Amniotic epithelial cell (primary cell): ENCODE measurements at places on chromosomes 3 and 15.
A peak's percentile ranks its signal among the peaks of the same experiment; 100 is the strongest.

GRCh38 chr3:196942915-196943277, 568 bp upstream of the NCBP2 start:
- peak; percentile 18 for DNase-seq

- peak; percentile 23 for DNase-seq
Measured at GRCh38 chr3:15241341-15241740, 35.3 kb downstream of the CAPN7 start.

DNA sequence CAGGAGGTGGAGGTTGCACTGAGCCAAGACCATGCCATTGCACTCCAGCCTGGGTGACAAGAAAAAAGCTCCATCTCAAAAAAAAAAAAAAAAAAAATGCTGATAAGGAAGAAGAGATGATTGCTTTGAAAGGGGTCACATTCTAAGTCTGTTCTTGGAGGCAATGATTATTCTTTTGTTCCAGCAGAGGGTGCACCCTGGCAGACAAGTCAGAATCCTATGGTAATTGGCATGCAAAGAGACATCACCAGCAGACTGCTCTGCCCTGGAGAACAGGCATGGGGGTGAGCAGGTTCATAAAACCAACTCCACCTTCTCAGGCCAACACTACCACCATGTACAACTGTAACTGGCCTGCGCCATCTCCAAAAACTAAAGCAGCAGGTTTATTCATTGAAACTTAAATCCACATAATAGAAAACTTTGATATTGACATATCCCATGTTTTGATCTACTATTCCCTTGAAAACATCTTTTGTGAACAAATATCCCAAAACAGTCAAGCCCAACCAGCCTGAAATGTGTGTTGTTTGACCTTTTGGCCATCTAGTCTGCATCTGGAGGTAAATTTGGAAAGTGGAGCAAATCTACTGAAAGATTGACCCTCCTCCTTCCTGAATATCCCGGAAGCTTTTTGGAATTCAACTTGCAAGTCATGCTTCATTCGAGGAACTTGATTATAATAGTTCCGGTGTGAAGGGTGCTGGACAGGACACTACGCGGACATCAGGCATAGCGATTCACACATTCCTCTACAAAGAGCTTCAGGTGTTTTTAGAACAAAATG, 100.3 kb downstream of the MECOM start:
- no peak for DNase-seq

- DNase-seq, result no peak
Measured at GRCh38 chr3:15453991-15454625, 26.7 kb downstream of the EAF1 start.

DNA sequence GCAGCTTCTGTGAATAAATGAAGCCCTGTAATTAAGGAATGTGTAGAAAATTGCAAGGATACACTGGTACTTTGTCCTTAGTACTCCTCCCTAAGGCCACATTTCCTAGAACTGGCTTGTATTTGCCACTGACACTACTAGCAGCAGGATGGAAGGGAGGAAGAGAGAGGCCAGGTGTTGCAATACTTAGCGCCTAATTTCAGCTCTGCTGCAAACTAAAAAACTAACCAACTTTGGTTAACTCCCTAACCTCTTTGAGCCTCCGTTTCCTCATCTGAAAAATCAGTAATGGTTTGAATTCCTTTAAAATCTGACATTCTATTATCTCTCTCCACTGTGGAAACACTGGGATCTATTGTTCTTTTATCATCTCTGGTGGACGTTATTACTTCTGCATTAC, 257.0 kb downstream of the SV2B start:
- no peak for DNase-seq

- no peak for DNase-seq
Measured at GRCh38 chr15:74788683-74789151, 6.8 kb downstream of the CSK start.

GRCh38 chr15:22861161-22861560, 22.7 kb downstream of the NIPA2 start:
- no peak for DNase-seq

GRCh38 chr3:143716731-143717130, 131.5 kb downstream of the SLC9A9 start:
- DNase-seq, result peak; percentile 46

DNA sequence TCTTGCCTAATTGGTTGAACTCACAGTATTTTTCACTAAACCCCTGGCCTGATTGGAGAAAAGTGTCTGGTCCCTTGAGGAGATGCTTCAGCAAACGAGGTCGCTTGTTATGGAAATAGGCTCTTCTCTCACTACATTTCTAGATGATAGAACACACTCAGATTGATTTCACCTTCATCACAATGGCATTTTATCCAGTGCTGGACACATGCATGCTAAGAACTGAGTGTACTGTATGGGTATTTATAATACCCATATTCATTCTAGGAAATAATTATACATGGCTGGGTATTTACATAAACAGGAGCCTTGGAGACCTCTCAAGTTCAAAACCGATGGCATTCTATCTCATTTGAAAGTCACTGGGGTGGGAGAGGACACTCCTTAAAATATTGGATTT, 444.9 kb downstream of the LPP start:
- DNase-seq, result no peak

GRCh38 chr15:69414701-69415167, 585 bp downstream of the KIF23 start:
- peak; percentile 89 for DNase-seq

DNA sequence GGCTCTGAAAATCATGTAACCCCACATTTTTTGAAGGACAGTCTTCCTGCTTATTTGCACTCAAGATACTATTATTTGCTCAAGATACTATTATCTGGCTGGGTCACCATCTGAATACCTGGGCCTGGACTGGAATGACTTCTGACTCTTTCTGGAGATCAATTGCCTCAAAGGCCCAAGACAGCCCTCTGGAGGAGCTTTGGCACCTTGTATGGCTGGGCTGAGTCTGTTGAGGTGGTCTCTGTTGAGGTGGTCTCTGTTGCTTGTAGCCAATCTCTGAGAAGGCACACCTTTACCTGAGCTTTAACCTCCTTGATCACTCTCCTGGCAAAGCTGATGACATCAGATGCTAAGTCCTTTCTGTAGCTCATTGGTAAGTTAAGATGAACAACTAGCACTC, 33.0 kb downstream of the SPATA12 start:
- DNase-seq, result no peak

DNA sequence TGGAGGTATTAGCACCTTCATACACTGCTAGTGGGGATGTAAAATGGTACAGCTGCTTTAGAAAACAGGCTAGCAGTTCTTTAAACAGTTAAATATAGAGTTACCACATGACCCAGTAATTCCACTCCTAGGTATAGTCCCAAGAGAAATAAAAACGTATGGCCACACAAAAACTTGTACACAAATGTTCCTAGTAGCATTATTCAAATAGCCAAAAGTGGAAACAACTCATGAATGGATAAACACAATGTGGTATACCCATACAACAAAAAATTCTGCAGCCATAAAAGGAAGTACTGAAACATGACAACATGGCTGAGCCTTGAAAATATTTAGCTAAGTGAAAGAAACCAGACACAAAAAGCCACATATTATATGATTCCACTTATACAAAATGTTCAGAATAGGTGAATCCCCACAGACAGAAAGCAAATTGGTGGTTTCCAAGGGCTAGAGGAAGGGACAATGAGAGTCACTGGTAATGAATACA, 40.8 kb upstream of the KLF13 start:
- DNase-seq, result no peak

DNA sequence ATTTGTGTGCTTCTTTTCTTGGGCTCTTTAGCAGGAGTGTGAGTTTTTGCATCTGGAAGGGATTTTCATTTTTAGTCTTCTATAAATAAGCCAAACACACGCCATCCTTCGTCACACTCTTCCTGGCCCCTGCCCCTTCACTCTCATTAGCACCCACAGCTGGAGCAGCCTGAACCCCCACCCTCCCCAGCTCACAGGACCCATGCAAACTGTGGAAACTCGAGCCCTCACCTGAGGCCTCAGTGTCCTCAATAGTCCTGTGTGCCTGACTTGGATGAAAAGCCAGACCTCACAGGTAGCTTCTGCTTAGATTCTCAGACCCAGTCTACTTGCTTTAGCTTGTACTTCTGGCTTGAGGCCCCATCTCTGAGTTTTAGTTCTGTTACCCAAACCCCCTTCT, 167.9 kb downstream of the MTHFS start:
- no peak for DNase-seq

- no peak for DNase-seq
Measured at GRCh38 chr3:32146746-32147211, 40.4 kb downstream of the GPD1L start.

DNA sequence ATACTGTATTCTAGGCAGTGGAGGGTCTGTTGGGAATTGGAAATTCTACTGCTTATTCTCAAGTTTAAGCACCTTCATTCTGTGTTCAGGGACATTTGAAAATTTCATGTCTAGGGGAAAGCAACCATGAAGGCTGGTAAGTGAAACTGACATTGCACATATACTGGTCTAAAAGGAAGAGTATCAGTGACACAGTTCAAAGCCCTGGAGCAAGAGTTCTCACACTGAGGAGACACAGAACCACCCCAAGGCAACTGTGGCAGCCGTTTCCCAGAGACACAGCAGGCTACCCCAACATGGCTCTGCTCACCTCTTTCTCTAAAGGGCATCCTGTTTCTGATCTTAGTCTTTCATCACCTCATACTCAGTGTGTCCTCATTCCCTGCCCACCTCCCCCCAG, 67.5 kb downstream of the KCNMB2 start:
- DNase-seq, result no peak

DNA sequence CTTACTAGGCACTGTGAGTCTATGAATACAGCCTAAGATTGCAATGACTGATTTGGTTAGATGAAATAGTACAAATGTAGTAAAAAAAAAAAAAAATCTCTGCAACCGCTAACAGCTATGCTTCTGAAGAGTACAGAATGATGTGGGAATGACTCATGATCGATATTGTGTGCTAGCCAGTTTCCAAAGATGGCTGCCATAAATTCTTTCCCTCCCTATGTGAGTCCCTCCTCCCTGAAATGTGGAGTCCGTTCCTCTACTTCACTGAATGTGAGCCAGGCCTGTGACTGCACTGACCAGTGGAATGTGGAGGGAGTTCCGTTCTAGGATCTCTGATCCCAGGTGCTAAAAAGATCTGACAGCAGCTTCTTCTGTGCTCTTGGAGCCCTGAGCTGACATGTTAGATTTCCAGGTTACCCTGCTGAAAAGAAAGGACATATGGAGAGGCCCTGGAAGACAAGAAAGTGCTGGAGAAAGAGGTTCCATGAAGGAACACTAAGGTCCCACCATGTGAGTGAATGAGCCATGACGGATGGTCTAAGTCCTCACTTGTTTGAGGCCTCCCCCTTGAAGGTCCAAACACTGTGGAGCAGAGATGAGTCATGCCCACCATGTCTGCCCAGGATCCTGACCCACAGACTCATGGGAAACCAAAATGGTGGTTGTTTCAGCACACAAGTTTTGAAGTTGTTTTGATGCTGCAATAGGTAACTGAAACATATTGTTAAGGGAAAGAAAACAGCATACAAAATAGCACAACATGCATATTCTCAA, 46.3 kb downstream of the DGKG start:
- peak; percentile 24 for DNase-seq

DNA sequence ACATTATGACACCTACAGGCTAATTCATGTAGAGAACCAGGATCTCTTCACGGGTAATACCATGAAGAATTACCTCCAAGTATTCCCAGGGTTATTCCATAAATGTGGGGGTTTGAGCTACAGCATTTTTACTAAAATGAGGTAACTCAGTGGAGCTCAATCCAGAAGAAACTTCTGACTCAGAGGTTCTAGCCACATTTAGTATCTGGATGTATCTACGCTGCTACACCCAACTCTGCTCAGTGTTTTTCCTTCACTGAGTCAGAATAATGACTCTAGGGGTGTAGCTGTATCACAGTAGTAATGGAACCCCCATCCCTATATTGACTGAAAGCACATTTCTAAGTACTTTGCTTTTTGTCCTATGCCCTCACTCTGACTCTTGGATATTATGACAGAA, 52.4 kb downstream of the COPS2 start:
- DNase-seq, result peak; percentile 61

GRCh38 chr3:55782351-55782750, 295.2 kb upstream of the WNT5A start:
- DNase-seq, result no peak

DNA sequence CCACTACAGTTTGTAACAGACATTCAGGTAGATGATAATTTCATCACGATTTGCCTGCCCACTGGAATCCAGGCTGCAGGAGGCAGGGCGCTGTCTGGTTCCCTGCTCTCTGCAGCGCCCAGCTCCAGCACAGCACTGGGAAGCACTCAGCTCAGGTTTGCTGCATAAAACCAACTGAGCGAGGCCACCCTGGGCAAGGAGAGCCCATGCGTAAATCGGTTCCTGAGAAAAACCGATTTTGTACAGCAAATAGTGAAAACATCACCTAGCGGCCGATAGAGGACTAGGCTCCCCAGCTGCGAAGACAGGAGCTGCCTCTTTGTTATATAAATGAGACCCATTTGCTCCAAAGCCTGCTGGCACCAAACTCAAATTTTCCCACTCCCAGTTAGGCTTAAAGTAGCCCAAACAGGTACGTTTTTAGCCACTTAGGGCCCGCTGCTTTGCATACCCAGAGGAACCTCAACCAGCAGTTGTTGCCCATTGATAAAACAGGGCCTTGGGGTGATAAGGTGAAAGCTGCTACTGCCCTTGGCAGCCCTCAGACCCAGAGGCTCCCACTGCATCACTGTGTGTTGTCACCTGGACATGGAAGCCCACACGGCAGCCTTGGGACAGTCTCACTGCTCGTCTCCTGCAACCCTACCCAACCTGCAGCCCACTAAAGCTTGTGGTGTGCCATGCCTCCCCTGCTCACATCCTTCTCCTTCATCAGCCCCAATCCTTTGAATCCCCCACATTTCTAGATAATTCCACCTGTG, 47.5 kb downstream of the ALDH1L1 start:
- DNase-seq, result no peak

GRCh38 chr3:52827441-52827840, 3.0 kb downstream of the ITIH4 start:
- peak; percentile 32 for DNase-seq

- DNase-seq, result no peak
Measured at GRCh38 chr3:153706706-153707105, 414.5 kb upstream of the ARHGEF26 start.

- no peak for DNase-seq
Measured at GRCh38 chr3:64318668-64319271, 93.5 kb upstream of the PRICKLE2 start.

GRCh38 chr3:29764603-29765254, 483.9 kb downstream of the RBMS3 start:
- DNase-seq, result peak; percentile 81

GRCh38 chr3:65785065-65785645, 253.6 kb downstream of the MAGI1 start:
- peak; percentile 70 for DNase-seq

GRCh38 chr3:11568503-11569155, 75.1 kb downstream of the VGLL4 start:
- DNase-seq, result peak; percentile 89

GRCh38 chr15:49501586-49501985, 78.5 kb downstream of the FGF7 start:
- no peak for DNase-seq

GRCh38 chr3:179091113-179091512, 19.5 kb upstream of the ZMAT3 start:
- peak; percentile 21 for DNase-seq

GRCh38 chr3:12230877-12231276, 58.0 kb upstream of the PPARG start:
- no peak for DNase-seq
